ENCODE measurements at places on chromosomes 7 and 10.

GRCh38 chr10:126422567-126422966, 34.3 kb upstream of the ADAM12 start:
- DNase-seq = no peak

GRCh38 chr7:158869876-158870275, 13.5 kb downstream of the DYNC2I1 start:
- DNase-seq = no peak

- DNase-seq = no peak
These were observed 80.6 kb upstream of the OIT3 start for GRCh38 chr10:72812753-72813430.

GRCh38 chr7:156984174-156984891, 26.1 kb downstream of the MNX1 start:
- no peak for DNase-seq

DNA sequence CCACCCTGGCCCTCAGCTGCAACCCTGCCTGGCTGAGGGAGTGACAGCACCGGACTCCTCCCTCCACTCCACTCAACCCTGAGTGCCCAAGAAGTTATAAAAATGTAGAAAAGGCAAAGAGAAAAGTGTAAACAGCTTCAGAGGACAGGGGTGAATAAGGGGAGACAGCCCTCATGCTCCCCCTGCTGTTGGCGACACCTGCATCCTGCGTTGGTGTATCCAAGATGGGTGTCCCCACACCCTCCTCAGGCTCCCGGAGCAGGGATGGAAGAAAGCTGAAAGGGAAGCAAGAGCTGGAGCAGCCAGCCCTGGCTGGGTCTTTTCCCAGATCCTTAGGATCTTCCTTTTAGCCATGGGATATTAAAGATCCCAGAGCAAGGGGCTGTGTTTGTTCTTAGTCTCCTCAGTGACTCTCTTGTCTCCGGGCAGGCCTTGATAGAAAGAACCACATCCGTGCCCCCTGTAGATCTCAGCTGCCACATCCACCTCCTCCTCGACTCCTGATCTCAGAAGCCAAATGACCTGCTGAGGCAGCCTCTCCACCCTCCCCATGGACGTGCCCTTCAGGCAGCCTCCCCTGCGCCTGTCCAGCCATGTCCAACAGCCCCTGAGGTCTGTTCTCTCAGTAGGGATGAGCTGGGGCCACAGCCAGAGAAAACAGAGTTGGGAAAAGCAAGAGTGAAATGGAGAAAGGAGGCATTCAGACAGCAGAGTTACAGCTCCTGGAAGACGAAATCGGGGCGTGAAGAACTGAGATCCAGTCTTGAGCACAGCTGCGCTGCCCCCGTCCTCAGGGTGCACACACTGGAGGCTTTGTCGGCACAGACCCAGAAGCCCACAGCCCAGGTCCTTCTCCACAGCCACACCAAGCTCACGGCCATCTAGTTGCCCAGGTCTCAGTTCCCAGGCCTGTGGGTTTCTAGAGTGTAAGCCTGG, 6.8 kb downstream of the FAM131B start:
- no peak for DNase-seq

DNA sequence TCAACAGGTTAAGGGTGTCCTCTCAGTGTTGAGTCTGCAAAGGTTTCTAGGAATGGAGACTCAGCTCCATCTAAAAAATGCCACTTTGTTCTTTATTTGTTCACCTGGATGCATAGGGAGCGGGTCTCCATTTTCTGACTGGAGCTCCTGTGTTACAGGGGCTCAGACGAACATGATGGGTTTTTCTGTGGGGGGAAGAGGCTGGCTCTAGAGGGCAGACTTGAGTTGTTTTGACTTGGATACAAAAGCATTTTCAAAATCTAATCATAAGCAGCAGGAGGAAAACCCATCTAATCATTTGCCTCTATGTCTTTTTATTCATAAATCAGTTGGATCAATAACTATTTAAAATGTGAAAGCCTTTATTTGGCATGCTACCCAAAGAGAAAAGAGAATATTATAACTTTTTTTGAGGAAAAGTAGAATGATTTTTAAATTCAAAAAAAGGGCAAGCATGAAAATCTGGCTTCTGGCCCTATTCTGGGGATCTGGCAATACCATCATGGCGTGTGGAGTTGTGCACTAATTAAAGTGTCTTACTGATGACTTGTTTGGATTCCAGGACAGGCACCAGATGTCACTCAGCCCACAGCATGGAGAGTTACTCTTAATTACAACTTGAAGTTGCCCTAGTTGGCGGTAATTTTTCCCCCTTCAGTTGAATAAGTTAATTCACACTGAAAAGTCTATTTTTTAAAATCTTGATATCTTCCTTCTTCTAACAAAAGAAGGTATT, 594.9 kb downstream of the REEP3 start:
- no peak for DNase-seq

- no peak for DNase-seq
These were observed 37.6 kb upstream of the BNIP3 start for GRCh38 chr10:132019366-132019765.

GRCh38 chr7:5532536-5533335, 109.1 kb upstream of the TNRC18 start:
- no peak for DNase-seq

- DNase-seq = no peak
These were observed 190.6 kb downstream of the PARD3 start for GRCh38 chr10:34624323-34625153.

GRCh38 chr10:74081192-74081803, 69.3 kb downstream of the AP3M1 start:
- DNase-seq = no peak

DNA sequence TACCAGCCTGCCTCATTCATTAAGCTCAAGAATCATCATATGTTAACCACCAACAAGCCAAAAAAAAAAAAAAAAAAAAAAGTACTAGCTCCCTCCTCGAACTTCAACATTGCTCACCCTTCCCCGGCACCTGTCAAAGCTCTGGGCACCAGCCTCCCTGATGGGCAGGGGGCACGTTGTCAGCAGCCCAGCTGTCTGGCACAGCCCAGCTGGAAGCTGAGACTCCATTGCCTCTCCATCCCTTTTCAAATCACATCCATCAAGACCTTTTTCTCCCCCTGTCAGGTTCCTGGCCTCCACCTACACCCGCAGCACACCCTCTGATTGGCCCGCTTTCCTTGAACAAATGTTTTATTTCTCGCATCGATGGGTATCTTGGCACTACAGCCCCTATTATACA, 913.3 kb upstream of the AUTS2 start:
- DNase-seq = no peak

DNA sequence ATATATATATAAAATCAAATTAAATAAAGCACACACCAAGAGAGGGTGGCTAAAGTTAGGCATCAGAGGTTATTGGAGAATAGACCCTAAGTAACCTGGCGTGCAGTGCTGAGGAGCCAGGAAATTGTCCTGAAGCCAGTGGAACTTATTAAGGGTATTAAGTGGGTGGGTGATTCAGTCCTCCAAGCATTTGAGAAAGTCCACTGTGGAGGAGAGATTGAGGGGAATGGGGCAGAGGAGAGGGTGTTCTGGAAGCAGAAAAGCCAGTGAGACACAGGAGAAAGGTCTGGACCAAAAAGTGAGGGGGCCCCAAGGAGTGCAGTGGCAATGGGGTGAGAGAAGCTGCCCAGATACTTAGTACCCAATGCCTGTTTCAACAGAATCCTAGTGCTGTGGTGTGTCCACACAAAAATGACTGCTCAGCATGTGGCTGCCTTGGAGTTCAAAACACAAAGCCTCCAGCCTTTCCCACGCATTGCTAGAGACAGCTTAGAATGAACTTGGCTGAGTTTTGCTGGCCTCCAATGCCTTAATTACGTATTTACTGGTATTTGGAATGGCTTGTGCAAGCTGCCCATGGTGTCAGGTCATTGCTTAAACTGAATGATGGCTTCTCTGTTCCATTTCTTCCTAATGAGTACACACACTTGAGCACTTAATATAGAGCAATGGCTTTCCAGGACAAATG, 44.9 kb upstream of the CHST15 start:
- DNase-seq = no peak

- no peak for DNase-seq
These were observed 99.6 kb downstream of the CHST15 start for GRCh38 chr10:123993534-123994416.

- no peak for DNase-seq
These were observed 134.5 kb downstream of the WNT2 start for GRCh38 chr7:117188376-117188775.

GRCh38 chr10:13706604-13707003, 119.8 kb downstream of the PRPF18 start:
- DNase-seq = no peak

DNA sequence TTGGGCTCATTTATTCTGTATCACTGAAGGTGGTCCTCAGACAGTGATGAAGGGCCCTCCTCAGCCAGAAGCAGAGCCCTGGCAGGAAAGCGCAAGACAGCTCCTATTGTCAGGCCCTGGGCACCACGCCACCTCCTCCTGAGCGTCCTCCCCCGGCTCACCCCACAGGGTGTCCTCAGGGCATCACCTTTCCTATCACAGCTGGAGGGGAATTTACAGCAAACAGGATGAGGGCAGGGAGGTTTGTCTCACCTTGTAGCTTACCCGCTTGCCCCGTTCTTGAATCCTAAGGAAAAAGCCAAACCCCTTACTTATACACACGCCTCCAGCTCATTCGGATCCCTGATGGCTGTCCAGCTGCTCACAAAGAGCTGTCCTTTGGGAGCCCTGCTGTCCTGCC, 50.2 kb upstream of the LANCL2 start:
- DNase-seq = no peak

- DNase-seq = no peak
These were observed 19.1 kb upstream of the LRRC18 start for GRCh38 chr10:48958598-48959190.

GRCh38 chr10:79930267-79930666, 18.6 kb downstream of the SFTPD start:
- DNase-seq = no peak

DNA sequence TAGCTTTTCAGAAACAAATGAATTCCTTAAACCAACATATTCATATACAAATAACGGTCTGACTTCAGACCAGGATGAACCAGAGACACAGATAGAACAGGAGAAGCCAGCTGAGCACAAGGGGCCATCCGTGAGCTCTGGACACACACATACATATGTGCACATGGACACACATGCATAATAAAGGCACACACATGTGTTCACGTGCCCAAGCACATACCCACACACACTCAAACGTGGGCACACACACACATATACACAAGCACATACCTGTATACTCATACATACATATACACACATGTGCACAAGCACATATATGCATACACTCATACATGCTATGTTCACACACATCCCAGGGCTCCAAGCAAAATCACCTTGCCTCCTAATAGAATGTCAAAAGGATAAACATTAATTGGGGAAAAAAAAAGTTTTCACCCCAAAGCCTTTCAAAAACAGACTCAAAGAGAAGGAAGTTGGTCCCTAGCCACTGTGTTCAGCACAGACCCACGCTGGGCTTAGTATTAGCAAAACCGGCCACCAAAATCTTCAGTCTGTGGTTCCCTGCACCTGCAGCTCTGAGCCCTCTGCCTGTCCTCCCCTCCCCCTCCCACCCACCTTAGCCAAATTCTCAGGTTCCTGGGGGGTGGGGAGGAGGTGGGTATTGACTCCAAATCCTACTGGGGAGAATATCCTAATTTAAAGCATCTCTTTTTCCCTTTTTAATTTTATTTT, 100.4 kb upstream of the MACROH2A2 start:
- no peak for DNase-seq

- no peak for DNase-seq
These were observed 27.6 kb downstream of the CEP41 start for GRCh38 chr7:130413201-130413600.

GRCh38 chr7:50309721-50310120, 5.2 kb downstream of the IKZF1 start:
- no peak for DNase-seq

DNA sequence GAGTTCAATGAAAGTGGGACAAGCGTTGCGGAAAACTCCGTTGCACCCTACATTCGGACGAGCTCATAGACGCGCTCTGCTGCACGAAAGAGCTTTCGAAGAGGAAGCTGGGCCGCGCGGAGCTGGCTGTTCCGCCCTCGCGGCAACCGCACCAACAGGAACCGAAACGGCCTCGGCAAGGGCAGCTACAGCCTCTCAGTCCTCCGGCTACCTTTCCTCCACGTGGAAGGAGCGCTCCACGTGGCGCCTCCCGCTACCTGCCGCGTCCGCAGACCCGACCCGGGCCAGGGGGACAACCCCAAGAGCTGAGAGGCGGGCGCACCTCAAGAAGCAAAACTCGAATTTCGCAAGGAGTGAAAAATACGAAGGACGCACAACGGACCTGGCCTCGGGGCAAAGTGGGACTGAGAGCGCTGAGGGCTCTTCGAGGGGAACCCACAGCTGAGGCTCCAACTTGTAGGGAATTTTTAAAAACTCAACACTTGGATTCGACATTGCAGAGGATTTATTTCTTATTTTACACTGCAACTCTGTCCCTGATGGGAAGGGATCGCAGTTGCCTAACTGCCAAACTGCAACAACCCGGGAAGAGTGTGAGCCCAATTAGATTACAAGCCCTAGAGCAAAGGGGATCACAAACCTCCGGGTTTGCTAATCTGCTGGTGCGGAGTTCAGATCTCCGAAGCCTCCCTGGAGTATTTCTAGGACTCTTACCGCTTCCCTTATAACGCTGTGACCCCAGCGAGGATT, 1.4 kb downstream of the HPSE2 start:
- DNase-seq = peak; percentile 34

DNA sequence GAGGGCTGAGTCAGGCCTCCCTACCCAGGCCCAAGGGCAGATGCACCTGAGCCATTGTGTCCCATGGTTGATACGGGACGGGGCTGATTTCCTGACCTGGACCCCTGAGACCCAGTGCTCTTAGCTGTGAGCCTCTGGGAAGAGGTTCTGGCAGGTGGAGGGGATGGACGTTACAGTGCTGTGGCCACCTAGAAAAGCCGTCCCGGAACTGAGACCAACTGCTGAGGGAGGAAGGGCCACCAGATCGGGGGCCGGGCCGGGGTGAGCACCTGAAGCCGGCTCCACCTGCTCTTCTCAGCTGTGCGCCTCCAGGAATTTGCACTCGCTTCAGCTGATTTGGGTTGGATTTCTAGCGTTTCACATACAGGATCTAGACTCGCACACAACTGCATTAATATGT, 35.4 kb downstream of the CHST12 start:
- DNase-seq = no peak

DNA sequence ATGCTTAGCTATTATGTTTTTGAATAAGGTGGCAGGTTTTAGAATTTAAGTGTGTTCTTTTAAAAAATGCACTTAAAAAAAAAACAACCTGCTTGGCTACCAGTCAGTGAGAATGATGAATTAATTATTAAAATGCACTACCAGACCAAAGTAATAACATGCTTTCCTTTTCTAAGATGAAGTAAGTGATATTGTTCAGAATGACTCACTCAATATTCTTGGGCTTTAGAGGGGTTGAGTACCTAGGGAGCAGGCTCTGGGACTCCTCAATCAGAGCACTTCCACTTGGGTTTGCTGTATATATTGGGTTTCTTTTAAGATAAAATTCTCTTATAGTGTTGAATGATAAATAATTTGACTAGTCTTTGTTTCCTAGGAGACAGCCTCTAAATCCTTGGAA, 8.6 kb downstream of the STAM start:
- no peak for DNase-seq

GRCh38 chr7:41588341-41588740, 114.5 kb downstream of the INHBA start:
- DNase-seq = no peak

- no peak for DNase-seq
These were observed 151.5 kb downstream of the PFKFB3 start for GRCh38 chr10:6354168-6354772.

- no peak for DNase-seq
These were observed 102.8 kb upstream of the DIP2C start for GRCh38 chr10:792083-792791.

Measured in activated CD8-positive, alpha-beta memory T cell treated with anti-CD3 and anti-CD28 coated beads for 48 hours (primary cell).